Epithelial cell of proximal tubule (primary cell): ENCODE measurements at places on chromosomes 6 and 20. TPM values are rescaled to one million over a fixed set of nuclear protein-coding genes. Genes with fewer than 3 reads are reported as not detected.

Gene ENPP3
- 0.17 TPM in 1 of 2 replicates, not detected in the other for total RNA-seq

Gene NKX2-2
- total RNA-seq, result not detected in 2 replicates

Gene B3GAT2
- under 0.01 TPM in 1 of 2 replicates, not detected in the other for total RNA-seq

DNA sequence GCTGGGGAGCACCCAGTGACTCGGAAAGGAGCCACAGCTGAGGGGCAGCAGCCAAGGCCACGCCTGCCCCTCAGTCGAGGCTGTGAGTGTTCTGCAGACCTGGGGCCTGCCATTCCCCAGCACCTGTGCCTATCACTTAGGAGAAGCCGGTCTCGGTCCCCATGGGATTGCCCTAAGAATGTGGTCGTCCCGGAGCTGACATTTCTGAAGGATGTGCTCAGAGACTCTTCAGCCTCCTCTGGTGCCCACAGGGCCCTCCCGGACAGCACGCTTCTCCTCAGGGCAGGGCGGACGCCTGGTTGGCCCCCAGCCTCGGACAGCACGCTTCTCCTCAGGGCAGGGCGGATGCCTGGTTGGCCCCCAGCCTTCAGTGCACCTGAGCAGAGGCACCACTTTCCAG, 223.9 kb downstream of the ERMARD start:
- DNase-seq, result no peak

DNA sequence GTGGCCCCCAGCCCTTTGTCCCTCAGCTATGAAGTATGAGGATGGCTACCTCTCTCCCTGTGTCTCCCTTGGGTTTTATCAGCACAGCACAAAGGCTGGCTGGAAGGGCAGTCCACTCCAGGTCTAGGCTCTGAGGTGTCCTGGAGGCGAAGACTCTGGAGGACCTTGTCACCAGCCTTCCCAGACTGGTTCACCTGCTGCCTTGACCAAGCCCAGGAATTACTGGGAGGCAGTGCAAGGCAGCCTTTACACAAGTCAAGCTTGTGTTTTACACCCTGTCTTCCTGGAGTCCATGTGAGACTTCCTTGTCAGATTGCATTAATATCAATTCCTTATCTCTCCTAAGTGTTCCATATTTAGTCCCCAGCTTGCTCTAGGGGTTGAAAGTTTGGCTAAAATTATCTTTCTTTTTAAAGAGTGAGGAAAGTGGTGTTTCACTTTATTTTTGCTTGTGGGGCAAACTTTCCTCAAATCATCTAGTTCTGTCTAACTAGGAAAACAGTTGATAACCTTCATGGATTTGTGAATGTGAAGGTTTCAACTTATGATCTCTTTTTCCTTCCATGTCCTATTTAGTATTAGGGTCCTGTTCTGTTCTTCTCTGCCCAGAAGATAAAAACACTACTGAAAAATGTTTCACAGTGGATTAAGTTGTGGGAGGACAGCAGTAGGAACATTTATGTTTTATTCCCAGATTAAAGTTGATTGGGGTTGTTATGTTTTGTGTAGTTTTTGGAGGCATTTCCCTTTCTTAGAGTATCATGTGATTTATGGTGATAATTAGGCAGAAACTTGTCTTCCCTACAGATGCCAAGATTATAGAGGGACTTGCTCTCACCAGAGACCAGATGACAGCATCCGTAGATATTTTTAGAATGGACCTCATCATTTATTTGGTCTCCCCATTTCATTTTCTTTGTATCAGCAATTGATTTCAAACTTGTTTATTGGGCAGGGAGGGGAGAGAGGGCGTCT, 114.8 kb downstream of the FOXO3 start:
- DNase-seq, result no peak

GRCh38 chr20:38284893-38285444, 19.0 kb upstream of the BPI start:
- no peak for DNase-seq

DNA sequence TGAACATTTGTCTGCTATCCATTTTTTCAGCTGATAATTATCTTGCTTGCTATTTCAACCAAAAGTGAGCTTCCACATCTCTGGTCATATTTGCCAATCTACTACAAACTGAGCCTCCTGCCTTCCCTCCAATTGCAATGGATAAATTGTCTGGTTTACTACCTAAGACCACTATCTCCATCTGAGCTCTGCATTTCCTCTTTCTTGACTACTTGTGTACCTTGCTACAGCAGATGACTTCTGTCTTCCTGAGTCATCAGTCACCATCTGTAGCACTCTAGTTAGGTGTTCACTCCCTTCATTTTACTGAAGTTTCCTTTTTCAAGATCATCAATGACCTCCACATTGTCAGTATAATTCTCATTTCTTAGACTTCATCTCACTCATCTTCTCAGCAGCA, 33.5 kb upstream of the PHIP start:
- no peak for DNase-seq

DNA sequence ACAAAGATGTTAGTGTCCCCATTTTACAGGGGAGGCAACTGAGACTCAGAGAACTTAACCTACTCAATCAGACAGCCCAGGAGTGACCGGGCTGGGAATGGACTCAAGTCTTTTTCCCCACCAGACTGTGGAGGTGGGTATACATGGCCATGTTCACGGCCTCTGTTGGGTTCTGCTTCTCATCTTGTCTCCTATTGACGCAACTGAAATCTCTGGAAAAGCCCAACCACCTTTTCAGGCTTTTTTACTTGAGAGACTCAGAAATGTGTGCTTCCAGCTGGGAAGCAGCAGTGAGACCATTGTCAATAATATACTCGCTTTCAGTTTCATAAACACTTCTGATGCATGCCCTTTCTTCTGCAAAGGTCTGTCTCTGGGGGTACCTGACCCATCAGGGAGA, 70.7 kb downstream of the SOBP start:
- no peak for DNase-seq

- no peak for DNase-seq
These were observed at the start of gene TAB2 for GRCh38 chr6:149317644-149318571. Gene TAB2, plus strand, starts transcription at chr6:149317712. Its CDS starts 52,286 bp downstream, at chr6:149369998.

GRCh38 chr20:6654513-6655252, 112.8 kb upstream of the BMP2 start:
- DNase-seq, result no peak

- DNase-seq, result no peak
These were observed 35.1 kb upstream of the RFPL4B start for GRCh38 chr6:112311950-112312547.

GRCh38 chr6:34664256-34664971, 32.2 kb downstream of the ILRUN start:
- DNase-seq, result no peak

- no peak for DNase-seq
These were observed 82.6 kb downstream of the PRSS35 start for GRCh38 chr6:83594941-83595340.

GRCh38 chr20:61048302-61048701, 203.8 kb upstream of the CDH4 start:
- no peak for DNase-seq
